ENCODE measurements at places on chromosomes 13 and 19. TPM values are rescaled to one million over a fixed set of nuclear protein-coding genes. Genes with fewer than 3 reads are reported as not detected.

Gene STOML3
- total RNA-seq = not detected

Gene ZIK1
- 11.3 TPM for total RNA-seq

Gene FRY
- 33.8 TPM for total RNA-seq

Gene ZNF626
- total RNA-seq = 13.4 TPM

Measured in fibroblast of villous mesenchyme (primary cell).